AG08396 (cell line): ENCODE measurements at places on chromosomes 7 and 10.
A peak's percentile ranks its signal among the peaks of the same experiment; 100 is the strongest.

GRCh38 chr10:43415544-43415943 lies 6.6 kb upstream of the HNRNPF start:
- DNase-seq: no peak

- no peak for DNase-seq
These were observed 498 bp upstream of the ST7 start for GRCh38 chr7:116952635-116953371.

GRCh38 chr10:35495521-35496119 lies 109.5 kb upstream of the GJD4 start:
- DNase-seq: no peak

DNA sequence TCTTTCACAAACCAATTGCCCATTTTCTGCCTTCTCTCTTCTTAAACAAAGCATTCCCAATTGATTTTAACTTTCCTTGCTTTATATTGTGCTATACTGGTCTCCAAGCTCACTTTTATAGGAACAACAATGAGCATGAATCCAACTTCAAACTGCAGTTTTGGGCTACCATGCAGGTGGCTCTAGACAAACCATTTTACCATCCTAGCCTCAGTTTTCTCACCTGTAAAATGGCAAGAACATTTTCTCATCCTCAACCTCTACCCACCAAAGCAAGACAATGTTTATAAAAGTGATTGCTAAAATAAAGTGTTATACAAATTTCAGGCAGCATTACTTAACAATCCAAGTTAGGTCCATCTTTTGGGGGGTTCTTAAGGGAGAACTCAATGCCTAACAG lies 66.8 kb upstream of the ASAH2 start:
- DNase-seq: no peak

DNA sequence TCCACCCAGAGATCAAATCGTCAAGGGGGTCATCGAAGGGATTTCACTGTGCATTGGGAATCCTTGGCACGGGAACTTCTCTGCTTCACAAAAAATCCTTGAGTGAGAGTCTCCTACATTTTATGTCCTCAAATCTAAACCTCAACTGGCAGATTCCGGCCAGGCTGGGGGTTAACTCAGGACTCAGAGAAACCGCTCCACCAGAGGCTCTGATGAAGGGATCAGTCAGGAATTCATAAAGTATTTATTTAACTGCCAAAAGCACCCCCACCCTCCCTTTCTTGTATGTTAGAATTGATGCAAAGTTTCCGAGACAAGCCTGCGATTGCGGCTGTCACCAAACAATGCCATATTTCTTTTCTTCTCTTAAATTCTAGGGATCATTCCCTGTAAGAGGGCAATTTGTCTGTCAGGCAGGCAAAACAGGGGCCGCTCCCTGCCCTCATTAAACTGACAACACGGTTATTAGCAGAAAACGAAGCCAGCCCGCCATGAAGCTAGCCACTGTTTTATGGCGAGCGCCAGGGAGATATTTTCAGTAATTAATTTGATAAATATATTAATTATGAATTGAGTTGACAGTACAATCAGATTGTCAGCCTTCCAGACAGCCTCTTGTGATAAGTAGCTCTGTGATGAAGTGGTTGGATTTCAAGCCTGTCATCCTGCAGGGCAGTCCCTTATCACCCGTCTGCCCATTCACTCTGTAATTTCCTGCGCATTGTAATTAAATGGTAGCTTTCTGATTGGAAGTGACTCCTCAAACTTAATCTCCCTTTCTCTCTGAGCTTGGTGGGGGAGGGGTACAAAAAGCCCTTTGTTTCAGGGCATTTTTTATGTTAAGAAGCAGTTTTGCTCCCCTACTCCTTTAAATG lies 153.0 kb upstream of the GPR26 start:
- no peak for DNase-seq

- DNase-seq: peak; percentile 68
These were observed 83.1 kb upstream of the IGFBP3 start for GRCh38 chr7:46003896-46004875.

DNA sequence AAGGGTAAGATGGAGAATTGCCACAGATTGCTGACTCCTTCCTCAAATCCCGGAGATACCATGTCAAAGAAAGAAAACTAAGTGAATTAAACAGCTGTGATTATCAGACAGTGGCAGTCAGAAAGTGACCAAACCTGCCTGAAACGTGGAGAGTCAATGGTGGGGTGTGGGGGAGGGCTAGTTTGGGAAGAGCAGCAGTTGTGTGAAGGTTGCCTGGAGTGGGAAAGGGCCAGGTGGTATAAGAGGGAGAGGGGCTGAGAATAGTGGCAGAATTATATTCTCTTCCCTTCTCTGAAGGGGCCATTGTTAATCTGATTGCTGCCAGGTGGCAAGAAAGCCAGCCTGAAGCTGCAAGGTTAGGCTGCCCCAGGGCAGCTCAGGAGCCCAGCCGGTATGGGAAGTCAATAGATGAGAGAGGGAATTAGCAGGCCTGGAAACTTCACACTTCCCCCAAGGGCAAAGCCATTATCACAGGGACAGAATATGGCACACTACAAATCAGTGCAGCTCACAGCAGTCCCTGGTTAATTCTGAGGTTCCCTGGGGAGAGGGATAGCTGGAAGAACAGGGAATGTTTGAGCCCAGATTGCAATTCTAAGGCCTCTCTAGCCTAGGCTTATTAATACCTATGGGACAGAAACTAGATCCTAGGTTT lies 83.9 kb upstream of the ITGB1 start:
- no peak for DNase-seq

DNA sequence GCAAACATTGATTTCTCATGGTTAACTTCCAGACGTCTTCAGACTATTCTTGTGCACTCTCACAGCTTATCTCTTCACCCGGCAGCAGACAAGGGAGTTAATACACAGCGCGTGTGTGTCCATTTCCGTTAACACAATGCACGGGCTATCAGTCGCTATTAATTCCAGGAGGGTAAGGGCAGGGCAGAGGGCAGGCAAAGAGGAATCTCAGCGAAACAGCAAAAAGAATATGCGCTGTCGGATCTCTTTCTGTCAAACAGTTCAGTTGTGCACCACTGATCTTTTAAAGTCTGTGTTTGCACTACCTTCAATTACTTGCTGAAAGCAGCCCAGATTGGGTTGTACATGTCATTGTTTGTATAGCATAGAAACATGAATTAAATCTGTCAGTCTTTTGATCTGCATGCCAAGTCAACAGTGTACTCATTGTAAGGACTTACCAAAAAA lies 41.1 kb upstream of the CABCOCO1 start:
- no peak for DNase-seq

DNA sequence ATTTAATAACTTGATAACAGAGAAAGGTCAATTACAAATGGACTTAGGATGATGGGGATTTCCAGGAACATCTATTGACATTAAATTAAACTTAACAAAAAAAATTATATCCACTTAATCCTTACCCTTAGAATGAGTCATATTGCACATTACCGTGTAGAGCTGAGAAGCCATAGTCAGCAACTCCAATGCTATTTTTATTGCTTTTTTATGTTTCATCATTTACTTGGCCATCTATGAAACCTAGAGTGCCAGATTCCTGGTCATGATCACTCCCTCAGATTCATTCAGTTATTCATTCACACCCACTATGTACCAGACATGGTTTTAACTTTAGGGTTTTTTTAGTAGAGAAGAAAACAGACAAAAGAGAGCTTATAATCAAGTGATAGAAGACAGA lies 1180.4 kb downstream of the CNTNAP2 start:
- DNase-seq: no peak

GRCh38 chr10:5522913-5523560 lies 1.7 kb upstream of the CALML3 start:
- no peak for DNase-seq

GRCh38 chr7:132291481-132291880 lies 284.8 kb downstream of the PLXNA4 start:
- no peak for DNase-seq

DNA sequence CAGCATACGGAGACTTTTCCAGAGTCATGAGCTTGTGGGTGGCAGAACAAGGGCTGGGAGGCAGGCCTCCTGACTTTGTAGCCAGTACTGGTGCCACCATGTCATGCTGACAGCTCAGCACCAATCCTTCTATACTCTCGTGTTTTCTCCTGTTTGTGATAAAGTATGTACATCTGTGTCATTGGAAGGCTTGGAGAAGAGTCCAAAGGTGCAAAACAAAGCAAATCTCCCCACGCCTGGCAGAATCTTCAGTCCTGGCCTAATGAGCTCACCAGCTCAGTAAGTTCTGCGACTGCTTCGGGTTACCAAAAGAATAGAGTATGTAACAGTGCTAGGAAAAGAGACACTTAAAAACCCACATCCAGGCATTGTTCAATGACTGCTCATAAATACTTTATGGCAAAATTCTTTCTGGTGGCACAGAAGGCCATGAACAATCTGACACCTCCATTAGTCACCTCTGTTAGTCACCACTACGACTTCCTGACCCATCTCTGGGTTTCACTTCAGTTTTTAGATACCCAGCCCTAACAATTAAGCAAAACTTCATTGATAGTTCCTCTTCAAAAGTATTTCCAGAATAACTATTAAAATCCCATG lies 24.5 kb downstream of the STEAP1 start:
- peak; percentile 31 for DNase-seq

DNA sequence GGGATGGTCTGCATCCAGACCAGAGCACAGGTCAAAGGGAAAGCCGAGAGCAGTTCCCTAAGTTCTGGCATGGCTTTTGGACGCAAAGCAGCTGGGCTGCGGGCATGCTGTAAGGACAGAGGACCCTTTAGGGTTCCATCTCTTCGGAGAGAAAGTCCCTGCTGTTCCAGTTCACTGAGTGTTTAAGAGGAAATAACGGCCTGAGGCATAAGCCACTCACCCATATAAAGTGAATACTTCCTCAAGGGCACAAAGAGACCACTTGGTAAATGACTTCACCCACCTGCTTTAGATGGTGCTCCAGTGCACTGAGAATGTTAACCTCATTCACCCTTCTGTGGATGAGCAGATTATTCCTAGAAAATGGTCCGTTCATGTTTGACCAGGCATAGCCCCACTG lies 586.7 kb upstream of the GALNT17 start:
- no peak for DNase-seq

DNA sequence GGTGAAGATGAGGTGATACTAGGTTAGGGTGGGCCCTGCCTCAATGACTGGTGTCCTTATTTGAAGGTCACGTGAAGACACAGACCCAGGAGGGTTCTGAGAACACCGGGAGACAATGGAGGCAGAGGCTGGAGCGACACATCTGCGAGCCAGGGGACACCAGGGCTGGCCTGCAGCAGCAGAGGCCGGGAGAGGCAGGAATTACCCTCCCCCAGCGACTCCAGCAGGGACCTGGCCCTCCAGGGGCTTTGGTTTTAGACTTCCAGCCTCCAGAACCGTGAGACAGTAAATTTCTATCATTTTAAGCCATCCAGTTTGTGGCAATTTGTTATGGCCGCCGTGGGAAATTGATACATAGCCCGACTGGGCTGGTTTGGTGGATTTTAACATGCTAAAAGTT lies 152.2 kb downstream of the DNAJB6 start:
- DNase-seq: no peak

- DNase-seq: no peak
These were observed 7.2 kb downstream of the MINDY4 start for GRCh38 chr7:30778255-30779025.

DNA sequence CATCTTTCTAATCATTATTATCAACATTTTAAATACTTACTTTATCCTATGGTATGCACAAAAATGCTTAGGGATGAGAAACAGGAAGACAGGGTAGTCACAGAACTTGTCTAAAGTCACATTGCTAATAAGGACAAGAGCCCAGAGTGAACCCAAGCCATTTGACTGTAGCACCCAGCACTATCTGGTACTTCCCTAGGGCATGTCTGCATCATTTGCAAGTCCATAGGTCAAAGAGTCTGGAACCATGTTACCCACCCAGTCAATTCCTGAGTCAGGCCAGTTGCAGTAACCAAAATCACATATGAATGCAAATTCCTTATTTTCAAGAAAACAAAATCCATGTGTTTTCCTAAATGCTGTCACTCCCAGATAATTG lies 19.1 kb downstream of the ASAH2 start:
- no peak for DNase-seq

- peak; percentile 72 for DNase-seq
These were observed 15.6 kb downstream of the ADAM8 start for GRCh38 chr10:133260895-133261725.

GRCh38 chr10:64458306-64458705 lies 937.1 kb downstream of the REEP3 start:
- DNase-seq: no peak

- no peak for DNase-seq
These were observed 37.2 kb downstream of the MKLN1 start for GRCh38 chr7:131364767-131365344.

DNA sequence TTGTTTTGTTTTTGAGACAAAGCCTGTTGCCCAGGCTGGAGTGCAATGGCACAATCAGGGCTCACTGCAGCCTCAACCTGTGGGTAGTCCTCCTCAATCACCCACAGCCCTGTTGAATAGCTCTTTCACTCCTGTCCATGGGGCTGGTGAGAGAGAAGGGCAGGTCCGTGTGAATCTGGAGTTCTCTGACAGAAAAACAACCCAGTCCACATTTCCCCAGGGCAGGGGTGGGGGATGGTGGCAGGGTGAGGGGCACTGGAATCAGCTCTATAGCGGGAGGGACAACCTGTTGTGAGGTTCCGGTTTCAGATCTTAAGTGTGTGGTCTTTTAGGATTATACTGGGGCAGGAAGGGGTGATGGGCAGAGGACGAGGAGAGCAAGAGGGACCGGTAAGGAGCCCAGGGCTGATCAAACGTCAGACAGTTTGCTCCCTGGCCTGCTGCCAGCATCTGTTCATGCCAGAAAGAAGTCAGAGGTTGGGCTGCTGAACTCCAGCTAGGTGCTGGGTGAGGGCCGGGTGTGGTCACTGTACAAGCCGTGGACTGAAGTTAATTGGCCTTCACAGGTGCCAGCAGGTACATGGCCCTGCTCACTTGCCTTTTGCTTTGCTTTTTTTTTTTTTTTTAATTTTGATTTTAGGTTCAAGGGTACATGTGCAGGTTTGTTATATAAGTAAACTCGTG lies 33.2 kb upstream of the MKRN1 start:
- no peak for DNase-seq

DNA sequence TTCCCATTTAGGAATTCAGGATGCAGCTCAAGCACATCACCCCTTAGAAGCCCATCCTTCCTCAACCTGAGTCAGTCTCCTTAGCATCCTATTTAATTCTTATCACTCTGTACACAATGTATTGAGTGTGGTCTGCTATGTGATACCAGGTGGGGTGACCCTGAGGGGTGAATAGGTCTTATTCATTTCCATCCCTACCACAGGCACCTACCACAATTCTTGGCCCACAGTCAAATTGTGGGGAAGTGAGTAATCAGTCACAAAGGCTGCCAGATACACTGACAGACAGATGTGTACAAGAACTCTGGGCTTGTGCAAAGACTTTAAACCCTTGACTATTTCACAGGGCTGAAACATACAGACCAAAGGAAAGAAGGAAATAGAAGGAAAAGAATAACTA lies 560.5 kb downstream of the PARD3 start:
- no peak for DNase-seq
